ENCODE measurements at places on chromosomes 5 and 9.

DNA sequence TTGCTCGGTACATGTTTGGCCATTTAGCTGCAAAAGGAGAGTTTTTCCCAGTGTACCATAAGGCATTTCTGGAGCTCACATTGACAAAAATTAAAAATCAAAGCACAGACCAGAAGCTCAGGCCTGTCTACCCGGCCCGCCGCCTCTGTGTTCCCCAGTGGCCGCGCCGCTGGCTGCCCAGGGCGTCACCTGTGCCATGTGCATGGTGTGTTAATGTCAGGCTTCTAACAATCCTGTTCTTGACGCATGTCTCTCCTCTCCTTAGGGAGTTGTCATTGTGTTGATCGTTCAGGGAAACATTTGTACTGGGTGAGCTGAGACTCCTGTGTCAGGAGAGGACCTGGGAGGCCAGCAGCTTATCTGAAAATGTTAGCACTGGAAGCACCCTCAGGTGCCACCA is 9.6 kb upstream of the NTNG2 start:
- DNase-seq = no peak

DNA sequence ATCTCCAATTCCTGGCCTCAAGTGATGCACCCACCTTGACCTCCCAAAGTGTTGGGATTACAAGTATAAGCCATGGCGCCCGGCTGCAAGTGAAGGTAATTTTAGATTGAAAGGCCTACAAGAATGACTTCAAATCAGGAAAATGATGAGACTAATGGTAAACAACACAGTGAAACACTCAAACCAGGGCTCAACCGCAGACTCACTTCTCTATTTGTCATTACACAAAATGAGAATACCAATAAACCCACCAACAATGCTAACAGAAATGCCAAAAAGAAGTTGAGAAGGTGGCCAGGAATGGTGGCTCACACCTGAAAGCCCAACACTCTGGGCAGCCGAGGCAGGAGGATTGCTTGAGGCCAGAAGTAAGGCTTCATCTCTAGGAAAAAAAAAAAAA is 92.1 kb downstream of the UBAP2 start:
- no peak for DNase-seq

- no peak for DNase-seq
These were observed 614.7 kb upstream of the ST8SIA4 start for GRCh38 chr5:101517795-101518194.

GRCh38 chr9:7164440-7165330 is 406.9 kb downstream of the KDM4C start:
- DNase-seq = no peak

DNA sequence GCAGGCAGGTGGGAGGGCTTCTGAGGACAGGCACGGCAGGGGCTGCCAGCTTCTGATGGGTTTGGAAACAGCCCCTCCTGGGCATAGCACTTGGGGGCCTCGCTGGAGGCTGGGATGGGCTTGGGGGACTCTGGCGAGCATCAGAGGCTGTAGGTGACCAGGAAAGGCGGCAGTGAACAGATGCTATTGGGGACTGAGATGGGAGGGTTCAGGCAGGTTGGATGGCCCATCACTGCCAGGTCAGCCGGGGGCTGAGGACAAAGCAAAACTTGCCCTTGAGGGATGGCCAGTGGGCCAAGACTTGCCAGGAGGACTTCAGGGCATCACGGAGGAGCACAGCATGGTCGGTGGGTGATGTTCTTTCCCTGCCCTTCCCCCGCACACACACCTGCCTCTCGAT is 6.7 kb downstream of the AIF1L start:
- no peak for DNase-seq

GRCh38 chr9:128335161-128335560 is 5.2 kb upstream of the SLC27A4 start:
- DNase-seq = no peak

DNA sequence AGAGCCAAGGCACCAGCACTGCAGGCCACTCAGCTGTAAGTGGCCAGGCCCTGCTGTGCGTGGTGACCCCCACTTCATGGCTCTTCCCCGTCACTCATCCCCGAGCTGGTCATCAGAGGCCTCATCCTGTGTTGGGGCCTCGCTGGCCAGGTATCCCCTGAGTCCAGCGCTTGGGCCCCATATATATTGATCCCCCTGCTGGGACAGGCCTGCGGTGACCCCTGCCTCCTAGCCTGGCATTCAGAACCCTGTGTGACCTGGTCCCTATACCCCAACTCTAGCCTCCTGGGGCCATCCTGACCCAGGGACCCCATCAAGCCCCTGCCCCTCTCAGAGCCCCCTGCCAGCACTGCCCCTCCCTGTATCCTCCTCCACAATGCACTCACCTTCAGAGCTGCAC is 12.7 kb downstream of the GBGT1 start:
- no peak for DNase-seq

DNA sequence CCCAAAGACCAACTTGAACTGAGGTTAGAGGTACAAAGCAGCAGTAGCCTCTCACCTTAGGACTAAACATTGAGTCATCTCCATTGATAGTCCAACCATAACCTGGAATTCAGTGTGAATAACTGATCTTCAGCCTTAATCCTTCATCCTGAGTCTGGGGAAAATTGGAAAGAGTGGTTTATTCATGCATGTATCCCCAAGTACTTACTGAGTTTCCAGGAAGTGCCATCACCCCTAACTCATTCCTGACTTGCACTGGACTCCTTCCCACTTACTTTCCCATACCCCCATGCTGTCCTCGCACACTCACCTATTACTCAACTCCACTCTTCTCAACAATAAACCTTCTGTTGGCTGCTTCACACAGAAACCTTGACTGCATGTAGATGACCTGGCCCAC is 161.4 kb upstream of the ZNF462 start:
- no peak for DNase-seq

GRCh38 chr5:98483301-98483685 is 290.2 kb upstream of the RGMB start:
- no peak for DNase-seq

- DNase-seq = peak; percentile 64
These were observed 27.4 kb downstream of the LNPEP start for GRCh38 chr5:96963267-96963666.

- DNase-seq = no peak
These were observed at the start of gene RGS3 for GRCh38 chr9:113463418-113464285. Gene RGS3, plus strand, starts transcription at chr9:113463727. Its CDS starts 76 bp downstream, at chr9:113463803.

GRCh38 chr9:76573905-76574760 is 115.2 kb downstream of the GCNT1 start:
- no peak for DNase-seq

GRCh38 chr5:119402081-119402480 is 46.3 kb downstream of the TNFAIP8 start:
- DNase-seq = peak; percentile 94

DNA sequence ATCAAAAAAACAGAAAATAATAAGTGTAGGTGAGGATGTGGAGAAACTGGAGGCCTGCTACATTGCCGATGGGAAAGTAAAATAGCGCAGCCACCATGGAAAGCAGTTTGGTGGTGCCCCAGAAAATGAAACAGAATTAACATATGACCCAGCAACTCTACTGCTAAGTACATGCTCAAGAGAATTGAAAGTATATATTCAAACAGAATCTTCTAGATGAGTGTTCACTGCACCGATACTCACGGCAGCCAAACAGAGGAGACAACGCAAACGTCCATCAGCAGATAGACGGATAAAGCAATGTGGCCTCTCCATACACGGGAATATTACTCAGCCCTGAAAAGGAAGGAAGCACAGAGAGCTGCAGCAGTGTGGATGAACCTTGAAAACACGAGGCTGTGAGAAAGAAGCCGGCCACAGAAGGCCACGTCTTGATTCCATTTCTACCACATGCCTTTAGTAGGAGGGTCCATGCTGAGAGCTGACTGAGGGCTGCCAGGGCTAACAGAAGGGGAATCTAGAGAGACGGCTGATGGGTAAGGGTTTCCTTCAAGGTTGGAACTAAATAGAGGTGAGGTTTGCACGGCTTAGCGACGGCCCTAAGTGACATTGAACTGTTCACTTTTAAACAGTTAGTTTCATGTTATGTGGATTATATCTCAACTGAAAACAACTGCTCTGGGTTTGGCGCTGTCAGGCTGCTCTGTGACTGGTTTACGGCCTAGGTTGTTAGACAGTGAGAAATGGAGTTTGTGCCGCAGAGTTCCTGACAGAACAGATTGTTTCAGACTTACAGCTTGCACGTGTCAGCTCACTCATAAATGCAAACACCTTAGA is 29.8 kb downstream of the AHRR start:
- DNase-seq = no peak

- no peak for DNase-seq
These were observed 674 bp upstream of the TNFSF15 start for GRCh38 chr9:114806526-114806900.

GRCh38 chr5:118126159-118126558 is 862.2 kb downstream of the DTWD2 start:
- DNase-seq = no peak

GRCh38 chr9:108743901-108744371 is 111.8 kb downstream of the ACTL7B start:
- peak; percentile 97 for DNase-seq

DNA sequence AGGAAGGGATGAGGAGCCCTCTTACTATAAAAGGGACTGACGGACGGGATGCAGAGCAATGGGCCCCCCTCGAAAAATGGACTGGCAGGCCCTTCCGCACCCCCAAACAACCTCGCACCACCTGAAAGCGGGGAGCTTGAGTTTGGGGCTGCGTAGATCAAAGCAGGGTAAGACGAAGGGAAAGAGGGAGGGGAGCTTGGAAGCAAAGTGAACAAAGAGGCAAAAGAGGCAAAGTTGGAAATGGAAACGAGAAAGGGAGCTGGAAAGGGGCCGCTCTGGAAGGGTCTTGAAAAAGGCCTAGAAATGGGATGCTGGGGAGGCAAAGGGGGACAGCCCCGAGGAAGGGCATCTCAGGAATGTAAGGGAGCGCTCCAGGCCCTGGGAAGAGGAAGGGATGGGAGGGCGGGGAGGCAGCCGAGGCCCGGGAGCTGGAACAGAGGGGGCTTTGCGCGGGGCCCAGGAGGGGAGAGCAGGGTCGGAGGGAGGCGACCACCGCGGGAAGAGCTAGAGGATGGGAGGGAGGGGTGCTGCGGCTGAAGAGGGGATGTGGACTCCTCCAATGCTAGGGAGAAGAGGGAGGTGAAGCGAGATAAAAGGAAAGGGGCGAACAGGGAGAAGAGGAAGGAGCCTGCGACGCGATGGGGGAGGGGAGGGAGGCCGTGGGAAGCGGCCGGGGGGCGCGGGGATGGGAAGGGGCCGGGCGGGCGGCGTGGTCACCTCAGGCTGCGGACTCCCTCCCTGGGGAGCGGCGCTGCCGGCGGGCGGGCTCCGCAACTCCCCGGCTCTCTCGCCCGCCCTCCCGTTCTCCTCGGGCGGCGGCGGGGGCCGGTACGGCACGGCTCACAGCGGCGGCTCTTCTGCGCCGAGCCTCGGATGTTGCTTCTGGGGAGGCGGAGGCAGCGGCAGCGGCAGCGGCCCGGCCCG is 577 bp downstream of the RNF145 start:
- no peak for DNase-seq

DNA sequence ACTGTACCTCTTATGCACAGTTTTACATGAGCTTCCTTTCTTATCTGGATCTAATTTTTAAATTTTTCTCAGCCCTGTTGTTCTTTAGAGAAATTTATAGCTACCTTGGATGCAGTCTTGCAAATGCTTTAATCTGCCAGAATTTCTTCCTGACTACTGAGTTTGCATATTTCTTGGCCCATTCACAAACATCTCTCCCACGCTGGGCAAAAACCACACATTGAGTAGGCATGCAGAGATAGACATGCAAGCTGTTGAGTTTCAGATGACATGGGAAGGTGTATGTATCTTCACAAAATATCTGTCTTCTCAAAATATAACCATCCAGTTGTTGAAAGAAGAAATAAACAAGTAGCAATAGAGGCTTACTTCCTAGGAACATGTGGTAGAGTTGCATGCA is 101.2 kb downstream of the PARP8 start:
- DNase-seq = no peak

- peak; percentile 73 for DNase-seq
These were observed 212.8 kb downstream of the NXNL2 start for GRCh38 chr9:88747768-88748167.

DNA sequence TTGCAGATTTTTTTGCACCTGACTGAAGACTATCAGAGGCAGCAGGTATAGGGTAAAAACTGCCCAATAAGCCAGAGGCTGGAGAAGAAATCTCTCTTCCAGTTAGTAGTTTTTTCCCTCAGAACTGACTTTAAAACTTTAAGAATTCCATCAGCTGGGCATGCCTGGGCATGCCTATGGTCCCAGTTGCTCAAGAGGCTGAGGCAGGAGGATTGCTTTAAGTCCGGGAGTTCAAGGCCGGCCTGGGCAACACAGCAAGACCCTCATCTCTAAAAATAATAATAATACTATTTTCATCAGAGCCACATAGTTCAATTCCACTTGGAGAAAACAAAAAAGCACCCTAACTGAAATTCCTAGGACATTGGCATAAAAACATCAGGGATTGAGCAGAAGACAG is 30.3 kb downstream of the SUSD1 start:
- no peak for DNase-seq

DNA sequence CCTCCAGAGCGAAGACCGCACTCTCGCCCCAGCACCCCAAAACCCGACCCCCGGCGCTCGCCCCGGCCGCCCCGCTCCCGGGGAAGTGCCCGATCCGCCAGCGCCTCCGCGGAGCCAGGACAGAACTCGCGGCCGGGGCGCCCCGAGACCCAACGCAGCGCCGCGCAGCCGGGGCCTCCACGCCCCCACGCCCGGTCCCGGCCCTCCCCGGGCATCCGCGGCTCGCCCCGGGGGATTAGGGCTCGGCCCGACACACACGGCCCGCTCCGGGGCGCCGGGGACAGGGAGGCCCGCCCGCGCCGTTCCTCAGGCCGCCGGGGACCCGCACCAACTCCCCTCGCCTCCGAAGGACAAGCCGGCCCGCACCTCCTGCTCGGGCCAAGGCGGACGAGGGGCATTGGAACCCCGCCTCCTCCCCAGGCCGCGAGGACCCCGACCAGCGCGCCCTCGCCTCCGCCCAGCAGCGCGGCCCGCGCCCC is 544 bp downstream of the FNBP1 start:
- no peak for DNase-seq

GRCh38 chr9:95385521-95385920 is 68.0 kb upstream of the FANCC start:
- no peak for DNase-seq

GRCh38 chr9:117000196-117000723 is 313.2 kb downstream of the TRIM32 start:
- no peak for DNase-seq

GRCh38 chr5:147484708-147485020 is 25.2 kb downstream of the DPYSL3 start:
- no peak for DNase-seq

DNA sequence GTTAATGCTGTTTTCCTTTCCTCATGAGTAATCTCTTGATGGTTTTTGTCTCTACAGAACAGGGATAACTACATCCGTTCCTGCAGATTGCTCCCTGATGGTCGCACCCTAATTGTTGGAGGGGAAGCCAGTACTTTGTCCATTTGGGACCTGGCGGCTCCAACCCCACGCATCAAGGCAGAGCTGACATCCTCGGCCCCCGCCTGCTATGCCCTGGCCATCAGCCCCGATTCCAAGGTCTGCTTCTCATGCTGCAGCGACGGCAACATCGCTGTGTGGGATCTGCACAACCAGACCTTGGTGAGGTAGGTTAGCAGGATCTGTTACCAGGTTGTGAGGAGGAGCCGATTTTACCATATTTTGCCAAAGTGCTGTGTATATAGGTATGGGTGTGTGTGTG is 148.2 kb downstream of the TLE4 start:
- DNase-seq = no peak
